ENCODE measurements at places on chromosomes 5 and 9.

GRCh38 chr5:178318382-178318781, 85.8 kb upstream of the PHYKPL start:
- DNase-seq: no peak

GRCh38 chr5:151258816-151259215, 5.8 kb downstream of the GM2A start:
- no peak for DNase-seq

GRCh38 chr5:156479849-156480248, 152.9 kb downstream of the SGCD start:
- DNase-seq: peak; percentile 57

- no peak for DNase-seq
Observed at GRCh38 chr5:109837231-109837861, 147.6 kb downstream of the MAN2A1 start.

- DNase-seq: no peak
Observed at GRCh38 chr5:1014781-1015221, 6.2 kb downstream of the NKD2 start.

- DNase-seq: no peak
Observed at GRCh38 chr5:38420246-38420645, 136.2 kb downstream of the LIFR start.

DNA sequence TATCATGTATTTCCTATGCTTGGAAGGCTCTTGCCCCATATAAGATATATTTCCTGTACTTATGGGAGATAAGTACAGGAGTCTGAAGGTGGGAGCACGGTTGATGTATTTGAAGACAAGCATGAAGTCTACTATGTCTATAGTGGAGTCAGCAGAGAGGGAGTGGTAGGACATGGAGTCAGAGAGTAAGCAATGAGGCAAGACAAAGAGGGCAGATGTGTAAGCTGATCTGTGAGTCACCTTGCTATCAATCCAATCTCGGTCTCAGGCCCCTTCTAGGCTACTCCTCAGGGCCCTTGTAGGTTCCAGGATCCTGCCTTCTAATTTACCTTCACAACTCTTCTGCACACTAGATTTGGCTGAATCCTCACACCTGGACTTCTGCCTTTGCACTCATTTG, 105.5 kb downstream of the MACIR start:
- DNase-seq: no peak

GRCh38 chr9:79670269-79670961, 98.7 kb downstream of the TLE4 start:
- no peak for DNase-seq

GRCh38 chr9:6877671-6878161, 119.9 kb downstream of the KDM4C start:
- no peak for DNase-seq

- DNase-seq: no peak
Observed at GRCh38 chr9:75229605-75230332, 141.5 kb downstream of the OSTF1 start.

DNA sequence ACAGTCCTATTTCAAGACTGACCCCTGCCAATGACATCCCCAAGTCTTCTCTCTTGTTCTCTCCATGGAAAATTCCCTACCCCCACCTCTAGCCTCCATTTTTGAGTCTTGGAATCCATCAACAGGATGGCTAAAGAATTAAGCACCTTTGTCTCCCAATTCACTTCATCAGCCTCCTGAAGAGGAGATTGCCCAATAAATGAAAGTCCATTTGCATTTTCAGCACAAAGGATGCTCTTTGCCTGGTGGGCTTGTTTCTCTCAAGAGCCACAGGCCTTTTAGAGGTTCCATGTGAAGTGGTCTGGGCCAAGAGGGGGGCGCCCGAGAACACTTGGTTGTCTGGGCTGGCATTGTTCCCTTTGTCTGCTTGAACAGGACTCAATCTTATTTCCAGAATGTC, 12.6 kb downstream of the HSD17B3 start:
- DNase-seq: no peak

Data from HL-60 (cell line).